Activated CD4-positive, CD25-positive, alpha-beta regulatory T cell (primary cell): ENCODE measurements at places on chromosomes 12 and 14.

DNA sequence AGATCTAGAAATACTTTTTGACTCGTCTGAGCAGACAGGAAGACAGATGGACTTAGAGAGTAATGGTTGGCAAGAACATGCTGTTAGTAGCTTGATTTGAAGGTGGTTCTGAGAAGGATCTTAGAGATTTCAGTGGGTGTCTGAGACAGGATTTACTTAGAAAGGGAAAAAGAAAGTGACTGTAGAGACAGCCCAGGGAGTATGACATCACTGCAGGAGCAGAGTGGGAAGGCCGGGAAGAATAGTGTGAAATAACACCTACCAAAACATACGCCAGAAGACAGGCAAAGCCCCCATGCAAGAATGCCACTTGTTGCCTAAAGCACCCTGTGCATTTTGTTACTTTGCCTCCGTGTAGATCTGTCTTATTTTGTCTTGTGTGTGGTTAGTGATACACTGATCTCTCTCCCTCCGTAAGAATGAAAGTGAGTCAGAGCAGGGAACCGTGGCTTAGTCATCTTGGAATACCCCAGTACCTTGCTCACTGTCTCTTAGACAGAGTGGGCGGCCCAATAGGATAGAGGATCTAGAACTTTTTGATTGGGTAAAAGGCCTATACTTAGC lies 161.3 kb upstream of the IFNG-AS1 start:
- no peak for DNase-seq

- no peak for DNase-seq
Measured at GRCh38 chr14:41285186-41285748, 321.4 kb upstream of the LRFN5 start.

DNA sequence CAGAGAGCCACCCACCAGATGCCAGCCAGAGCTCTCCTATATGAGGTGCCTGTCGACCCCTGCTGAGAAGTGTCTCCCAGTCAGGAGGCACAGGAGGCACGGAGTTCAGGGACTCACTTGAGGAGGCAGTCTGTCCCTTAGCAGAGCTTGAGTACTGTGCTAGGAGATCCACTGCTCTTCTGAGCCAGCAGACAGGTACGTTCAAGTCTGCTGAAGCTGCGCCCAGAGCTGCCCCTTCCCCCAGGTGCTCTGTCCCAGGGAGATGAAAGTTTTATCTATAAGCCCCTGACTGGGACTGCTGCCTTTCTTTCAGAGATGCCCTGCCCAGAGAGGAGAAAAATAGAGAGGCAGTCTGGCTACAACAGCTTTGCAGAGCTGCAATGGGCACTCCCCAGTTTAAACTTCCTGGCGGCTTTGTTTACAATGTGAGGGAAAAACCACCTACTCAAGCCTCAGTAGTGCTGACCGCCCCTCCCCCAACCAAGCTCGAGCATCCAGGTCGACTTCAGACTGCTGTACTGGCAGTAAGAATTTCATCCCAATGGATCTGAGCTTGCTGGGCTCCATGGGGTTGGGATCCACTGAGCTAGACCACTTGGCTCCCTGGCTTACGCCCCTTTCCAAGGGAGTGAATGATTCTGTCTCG lies 146.7 kb upstream of the USP15 start:
- no peak for DNase-seq

- DNase-seq: no peak
Measured at GRCh38 chr12:128637642-128638606, 185.8 kb downstream of the SLC15A4 start.

DNA sequence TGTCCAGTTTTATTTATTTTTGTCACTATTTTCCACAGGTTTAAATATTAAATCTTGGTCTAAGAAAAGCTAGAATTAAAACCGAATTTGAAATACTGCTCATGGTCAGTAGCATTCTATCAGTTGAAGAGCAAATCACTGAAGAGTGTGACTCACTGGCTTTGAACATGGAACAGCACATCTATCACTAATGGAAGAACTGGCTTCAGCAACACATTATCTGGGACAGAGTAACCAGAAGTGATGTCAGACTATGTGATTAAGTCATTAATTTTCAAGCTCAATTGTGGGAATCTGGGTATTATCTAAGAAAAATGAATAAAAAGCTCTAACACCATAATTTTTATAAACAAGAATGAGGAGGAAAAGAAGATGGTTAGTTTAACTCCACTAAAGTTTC lies 527.5 kb downstream of the TMTC2 start:
- no peak for DNase-seq

DNA sequence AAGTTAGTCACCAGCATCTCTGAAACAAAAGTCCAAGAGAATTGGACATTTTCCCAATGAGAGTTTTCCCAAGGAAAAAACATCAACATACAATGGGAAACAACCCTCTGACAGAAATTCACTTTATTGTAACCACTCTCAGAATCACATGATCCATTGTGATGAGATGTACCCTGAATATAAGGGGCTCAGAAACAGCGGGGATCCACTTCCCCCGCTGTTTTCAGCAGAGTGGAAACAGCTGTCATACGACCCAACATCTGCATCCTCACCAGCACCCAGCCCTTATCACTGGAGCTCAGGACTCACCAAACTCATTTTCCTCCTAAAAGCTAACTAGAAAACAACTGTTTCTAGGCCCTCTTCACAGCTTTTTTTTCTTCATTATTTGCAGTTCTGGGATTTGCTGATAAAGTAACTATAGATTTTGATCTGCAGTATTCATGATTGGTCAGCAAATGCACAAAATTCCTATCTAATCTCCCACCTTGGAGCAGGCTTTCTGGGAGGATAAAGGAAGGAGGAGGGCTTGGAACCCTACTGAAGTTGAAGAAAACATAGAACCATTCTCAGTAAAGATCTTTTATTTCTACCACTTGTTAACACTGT lies 31.3 kb downstream of the CORO1C start:
- no peak for DNase-seq

DNA sequence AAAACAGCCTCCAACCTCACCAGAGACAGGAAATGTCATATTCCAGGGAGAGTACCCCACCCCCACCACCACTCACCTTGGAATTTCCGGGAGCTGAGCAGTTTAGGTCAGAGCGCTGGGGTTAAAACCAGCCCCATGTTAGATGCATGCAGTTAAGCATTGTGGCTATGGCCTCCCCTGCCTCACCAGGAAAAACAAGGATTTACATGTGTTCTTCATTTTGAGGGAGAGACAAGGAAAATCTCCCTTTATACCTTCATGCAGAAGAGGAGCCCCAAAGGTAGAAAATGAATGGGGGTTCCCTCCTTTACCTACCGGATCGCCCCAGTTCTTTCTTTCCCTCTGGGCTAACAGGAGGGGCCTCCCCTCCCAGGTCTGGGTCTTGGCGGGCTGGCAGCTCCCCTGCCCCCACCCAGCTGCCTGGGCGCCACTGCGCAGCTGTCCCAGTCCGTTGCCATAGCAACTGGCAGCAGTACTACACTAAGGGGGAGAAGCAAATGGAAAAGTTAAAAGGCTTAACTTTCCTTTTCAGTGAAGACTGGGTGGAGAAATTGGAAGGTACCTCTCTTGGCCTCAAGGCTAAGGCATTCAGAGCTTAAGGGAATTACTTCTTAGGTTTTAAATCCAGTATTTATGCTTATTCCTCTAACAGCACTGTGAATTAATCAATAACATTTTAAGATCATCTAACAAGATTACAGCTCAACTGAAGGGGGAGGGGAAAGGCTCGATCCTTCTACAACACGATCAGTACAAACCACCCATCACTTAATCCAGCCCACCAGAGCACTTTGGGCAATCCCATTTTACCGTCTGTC lies 20.5 kb downstream of the CBX5 start:
- DNase-seq: no peak

- DNase-seq: no peak
Measured at GRCh38 chr12:57033431-57033830, 16.5 kb downstream of the MYO1A start.

DNA sequence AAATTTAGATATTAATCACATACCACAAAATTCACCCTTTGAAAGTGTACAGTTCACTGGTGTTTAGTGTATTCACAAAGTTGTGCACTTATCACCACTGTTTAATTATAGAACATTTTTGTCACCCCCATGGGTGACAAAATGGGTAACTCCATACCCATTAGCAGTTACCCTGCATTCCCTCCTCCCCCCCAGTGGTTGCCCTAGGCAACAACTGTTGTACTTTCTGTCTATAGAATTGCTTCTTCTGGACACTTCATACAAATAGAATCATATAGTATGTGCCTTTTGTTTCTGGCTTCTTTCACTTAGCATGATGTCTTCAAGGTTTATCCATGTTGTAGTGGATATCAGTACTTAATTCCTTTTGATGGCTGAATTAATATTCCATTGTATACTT lies 52.7 kb downstream of the FBXO34 start:
- no peak for DNase-seq

DNA sequence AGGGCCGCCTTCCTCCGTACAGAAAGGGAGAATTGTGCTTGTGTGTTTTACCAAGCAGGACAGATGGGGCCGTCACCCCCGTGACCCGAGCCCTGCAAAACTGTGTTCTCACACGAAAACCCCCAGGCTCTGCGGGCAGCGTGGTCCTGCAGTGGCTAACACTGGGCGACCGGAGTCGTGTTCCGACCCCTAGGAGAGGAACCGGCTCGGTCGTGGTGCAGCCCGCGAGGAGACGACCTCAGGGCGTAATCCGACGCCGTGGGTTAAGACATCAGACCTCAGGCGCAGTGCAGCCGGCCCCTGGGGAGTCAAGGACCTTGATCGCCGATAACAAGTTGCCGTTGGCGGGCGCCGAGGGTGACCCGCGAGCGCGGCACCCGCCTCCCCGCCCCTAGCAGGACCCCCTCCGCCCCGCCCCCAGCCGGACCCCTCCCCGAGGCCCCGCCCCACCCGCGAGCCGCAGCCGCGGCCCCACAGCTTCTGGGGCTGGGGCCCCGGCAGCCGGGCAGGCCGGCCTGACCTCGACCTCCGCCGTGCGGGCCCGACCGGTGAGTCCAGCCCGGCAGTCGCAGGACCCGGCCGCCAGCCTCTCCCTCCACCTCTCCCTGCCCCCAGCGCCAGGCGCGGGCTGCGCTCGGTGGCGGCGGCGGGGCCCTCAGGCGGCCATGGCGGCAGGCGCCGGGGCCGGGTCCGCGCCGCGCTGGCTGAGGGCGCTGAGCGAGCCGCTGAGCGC lies at the start of gene CHPT1:
CHPT1 (plus strand) TSS at position 444 of the 733 bp plus-strand sequence; CDS start at position 666, 222 bp downstream.
- DNase-seq: peak; percentile 46

GRCh38 chr14:90700933-90701776 lies 115.1 kb downstream of the TTC7B start:
- no peak for DNase-seq

DNA sequence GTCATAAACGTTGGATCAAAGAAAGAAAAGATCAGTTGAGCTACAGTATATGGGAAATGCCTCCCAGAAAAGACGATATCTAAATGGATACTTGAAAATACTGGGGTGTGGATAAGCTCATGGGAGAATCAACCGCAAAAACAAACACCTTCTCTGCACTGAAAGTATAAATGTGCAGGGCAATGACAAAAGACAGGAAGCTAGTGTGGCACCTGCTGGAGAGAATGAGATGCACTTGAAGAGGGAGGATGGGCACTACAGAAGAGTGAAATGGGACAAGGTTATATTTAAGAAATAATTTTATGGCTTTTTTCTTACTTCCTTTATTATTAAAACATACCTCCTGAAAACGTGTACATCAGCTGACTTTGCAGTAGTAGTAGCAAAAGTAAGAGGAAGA lies 153.7 kb downstream of the PRKD1 start:
- no peak for DNase-seq

GRCh38 chr14:47278233-47278842 lies 397.1 kb downstream of the MDGA2 start:
- no peak for DNase-seq

- DNase-seq: no peak
Measured at GRCh38 chr14:58865514-58866281, 227.9 kb downstream of the DACT1 start.

DNA sequence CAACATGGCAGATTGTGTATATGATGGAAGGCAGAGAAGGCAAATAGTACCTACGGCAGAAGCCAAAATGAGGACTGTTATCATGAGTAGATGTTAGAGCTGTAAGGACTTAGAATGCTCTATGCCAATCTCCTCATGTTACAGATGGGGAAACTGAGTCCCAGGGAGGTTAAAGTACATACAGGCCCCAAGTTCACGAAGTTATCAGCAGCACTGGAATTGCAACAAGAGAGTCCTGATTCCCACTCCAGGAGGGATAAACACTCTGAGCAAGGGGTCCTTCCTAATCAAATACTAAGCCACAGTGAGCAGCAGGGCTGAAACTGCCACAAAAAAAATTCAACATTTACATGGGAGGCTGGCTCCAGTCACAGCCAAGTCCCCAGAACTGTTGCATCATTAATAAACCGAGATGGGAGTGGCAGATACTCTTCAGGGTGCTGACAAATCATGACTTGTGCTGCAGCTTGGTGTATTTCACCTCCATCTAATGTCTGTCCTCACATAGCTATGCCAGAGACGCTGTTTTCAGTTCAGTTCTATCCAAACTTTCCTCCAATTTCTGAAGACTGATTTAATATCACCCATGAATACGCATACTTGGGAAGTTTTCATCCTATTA lies 24.2 kb downstream of the NUAK1 start:
- no peak for DNase-seq

DNA sequence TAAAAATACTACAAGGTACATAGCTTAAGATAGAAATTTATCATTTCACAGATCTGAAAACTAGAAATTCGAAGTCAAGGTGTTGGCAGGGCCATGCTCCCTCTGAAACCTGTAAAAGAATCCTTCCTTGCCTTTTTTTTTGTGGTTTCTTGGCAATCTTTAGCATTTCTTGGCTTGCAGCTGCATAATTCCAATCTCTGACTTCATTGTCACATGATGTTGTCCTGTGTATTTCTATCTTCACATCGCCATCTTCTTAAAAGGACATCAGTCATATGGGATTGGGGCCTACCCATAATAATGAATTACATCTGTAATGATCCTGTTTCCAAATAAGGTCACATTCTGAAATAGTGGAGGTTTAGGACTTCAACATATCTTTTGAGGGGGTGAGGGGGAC lies 250.4 kb downstream of the TMTC2 start:
- DNase-seq: no peak
